Activated CD4-positive, alpha-beta T cell treated with anti-CD3 and anti-CD28 coated beads, Interleukin-2, Interleukin-6, amounts not matched to agents 100 ng/mL and 50 ng/mL, durations not matched to agents 16 hours and 8 hours (primary cell): ENCODE measurements at places on chromosomes 2 and 18.

- DNase-seq, result no peak
Measured at GRCh38 chr2:34912084-34912483, 1313.0 kb upstream of the FAM98A start.

GRCh38 chr2:199764273-199764800, 86.7 kb downstream of the FTCDNL1 start:
- DNase-seq, result no peak

DNA sequence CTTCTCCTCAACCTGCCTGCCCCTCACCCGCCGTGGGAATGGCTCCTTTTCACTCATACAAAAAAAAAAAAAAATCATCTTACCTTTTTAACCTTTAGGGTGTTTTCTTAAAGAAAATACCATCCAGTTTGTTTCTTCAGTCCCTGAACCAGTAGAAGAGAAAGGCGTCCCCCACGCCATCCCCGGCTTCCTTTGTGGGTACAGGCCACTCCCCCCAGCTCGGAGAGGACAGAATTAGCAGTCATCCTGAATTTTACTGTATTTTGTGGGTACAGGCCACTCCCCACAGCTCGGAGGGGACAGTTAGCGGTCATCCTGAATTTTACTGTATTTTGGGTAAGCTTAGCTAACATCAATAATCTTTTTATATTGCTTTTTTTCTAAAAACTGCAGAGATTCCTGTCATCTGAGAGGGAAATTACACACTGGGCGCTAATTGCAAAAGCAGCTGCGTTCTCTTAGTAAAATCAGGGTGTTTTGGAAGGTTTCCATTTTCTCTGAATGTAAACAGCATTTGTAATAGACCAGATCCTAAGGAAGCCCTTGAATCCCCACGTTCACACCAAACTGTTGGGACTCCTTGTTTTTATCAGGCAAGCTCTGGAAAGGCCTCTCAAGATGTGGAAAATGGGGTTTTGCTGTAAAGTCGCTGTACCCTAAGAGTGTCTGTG, 72.5 kb downstream of the NFATC1 start:
- DNase-seq, result no peak

GRCh38 chr2:45120546-45120945, 111.3 kb upstream of the SIX2 start:
- no peak for DNase-seq

DNA sequence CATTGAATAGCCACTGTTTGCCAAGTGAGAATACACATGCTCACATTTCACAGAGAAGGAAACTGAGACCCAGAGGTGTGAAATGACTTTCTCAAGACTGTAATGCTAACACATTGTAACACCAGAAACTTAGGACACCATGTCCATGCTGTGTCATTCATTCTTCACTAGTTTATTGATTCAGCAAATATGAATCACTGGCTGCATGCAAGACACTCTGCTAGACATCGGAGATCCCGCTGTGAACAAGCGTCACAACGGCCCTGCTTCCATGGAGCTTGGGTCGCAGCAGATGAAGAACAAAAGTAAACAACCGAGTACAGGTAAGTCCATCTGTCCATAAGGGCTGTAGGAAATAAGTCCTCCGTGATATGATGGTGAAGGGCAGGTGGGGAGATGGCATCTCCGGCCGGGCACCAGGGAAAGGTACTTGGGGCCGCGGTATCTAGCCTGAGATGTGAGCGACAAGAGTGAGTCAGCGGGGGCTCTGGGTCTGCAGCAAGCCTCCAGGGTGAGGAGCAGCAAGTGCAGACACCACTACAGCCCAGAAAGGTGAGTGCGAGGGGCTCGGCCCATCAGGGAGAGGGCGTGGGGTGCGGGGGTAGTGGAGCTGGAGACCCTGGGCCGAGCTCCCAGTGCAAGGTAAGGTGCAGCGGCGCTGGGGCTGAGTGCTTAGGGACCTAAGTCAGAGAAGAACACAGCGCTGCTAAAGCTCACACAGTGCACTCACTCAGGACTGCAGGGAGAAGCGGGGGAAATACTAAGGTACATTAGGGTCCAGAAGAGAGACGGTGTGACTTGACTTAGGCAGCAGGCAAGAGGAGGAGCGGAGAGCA, 391.2 kb downstream of the FBXO15 start:
- no peak for DNase-seq

GRCh38 chr2:111100765-111101162, 19.9 kb upstream of the BCL2L11 start:
- DNase-seq, result peak; percentile 84

DNA sequence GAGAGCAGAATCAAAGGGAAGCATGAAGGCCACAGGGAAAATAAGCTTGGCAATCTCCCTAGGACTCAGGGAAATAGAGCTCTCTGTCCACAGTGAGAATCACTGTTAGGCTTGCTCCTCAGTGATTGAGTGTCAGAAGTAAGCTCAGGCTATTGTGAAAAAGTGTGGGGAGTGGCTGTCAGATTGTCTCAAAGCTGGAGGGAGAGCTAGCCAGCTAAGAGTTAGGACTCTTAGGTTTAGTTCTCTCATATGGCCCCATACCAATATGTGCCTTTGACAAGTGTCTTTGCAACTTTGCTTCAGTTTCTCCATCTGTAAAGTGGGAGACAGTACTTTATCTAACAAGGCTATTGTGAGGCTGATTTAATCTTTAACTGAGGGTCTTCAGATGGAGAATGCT, 17.2 kb downstream of the EIF4E2 start:
- no peak for DNase-seq

- DNase-seq, result no peak
Measured at GRCh38 chr2:234495251-234496054, 1.4 kb downstream of the ARL4C start.

DNA sequence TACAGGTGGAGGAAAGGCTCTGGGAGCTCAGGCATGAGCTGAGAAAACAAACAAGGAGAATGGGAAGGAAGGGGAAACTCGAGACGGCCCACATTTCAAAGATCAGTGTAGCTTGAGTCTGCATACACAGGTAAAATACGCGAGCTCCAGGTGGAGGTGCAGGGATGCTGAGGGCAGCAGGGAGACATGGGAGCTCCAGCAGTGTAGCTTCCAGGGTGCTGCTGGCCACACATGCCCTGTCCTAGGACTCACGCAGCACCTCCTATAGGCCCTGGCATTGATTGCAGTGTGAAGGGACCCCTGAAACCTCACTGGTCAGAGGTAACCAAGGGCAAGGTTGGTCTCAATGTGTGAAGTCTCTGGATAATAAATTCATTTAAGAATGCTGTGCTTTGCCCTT, 362.8 kb upstream of the HS6ST1 start:
- DNase-seq, result no peak

- no peak for DNase-seq
Measured at GRCh38 chr2:41020358-41020757, 568.5 kb upstream of the SLC8A1 start.

GRCh38 chr2:145595296-145595695, 1075.4 kb upstream of the ZEB2 start:
- DNase-seq, result no peak

DNA sequence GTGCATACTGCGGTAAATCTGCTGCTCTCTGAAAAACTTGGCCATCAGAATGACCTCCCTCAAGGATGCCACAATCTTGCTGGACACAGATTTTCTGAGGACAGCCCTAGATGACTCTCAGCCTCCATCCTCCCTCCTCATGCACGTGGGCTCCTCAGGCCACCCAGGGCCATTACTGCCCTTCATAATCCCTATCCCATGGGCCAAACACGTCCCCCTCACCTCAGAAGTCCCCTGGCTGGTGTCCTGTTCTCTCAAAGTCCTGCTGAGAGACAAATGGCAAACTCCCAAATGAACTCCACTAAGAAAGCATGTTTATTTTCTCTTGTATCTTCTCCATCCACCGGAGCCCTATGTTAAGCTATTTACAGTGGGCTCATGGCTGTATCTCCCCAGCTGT, 125.7 kb downstream of the MRO start:
- DNase-seq, result no peak

DNA sequence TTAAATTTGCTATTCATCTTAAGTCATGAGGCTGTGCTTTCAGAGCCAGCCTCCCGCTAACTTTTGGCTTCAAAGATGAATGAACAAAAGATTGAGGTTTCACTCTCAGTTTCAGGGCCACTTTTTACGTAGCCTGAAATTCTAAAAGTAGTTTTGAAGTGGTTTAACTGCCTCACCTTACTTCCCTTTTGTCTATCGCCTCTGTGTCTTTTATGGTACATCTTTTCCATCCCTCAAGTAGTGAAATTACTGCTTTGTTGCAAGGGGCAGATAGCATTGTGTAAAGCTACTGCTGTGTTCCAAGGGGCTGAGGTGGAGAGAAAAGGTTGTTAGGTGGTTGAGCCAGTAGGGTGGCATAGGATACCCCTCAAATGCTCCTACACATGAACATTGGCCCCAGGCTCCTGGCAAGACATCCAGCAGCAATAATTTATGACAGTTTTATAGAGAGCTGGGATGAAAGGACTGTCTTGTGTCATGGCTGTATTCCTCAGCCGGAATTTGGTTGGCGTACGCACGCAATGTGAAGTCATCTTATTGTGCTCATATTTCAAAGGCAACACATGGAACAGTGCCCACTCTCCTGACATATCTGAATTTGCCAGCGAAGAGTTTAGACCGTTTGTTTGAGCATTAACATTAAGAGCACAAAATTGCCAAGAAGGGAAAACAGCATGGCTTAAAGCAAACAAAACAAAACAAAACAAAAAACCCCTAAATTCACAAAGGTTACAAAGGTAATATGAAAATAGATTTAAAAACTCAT, 32.2 kb downstream of the QPCT start:
- DNase-seq, result peak; percentile 85

- DNase-seq, result no peak
Measured at GRCh38 chr2:206176901-206177300, 17.2 kb downstream of the EEF1B2 start.
